ENCODE measurements at places on chromosomes 7 and 10.

DNA sequence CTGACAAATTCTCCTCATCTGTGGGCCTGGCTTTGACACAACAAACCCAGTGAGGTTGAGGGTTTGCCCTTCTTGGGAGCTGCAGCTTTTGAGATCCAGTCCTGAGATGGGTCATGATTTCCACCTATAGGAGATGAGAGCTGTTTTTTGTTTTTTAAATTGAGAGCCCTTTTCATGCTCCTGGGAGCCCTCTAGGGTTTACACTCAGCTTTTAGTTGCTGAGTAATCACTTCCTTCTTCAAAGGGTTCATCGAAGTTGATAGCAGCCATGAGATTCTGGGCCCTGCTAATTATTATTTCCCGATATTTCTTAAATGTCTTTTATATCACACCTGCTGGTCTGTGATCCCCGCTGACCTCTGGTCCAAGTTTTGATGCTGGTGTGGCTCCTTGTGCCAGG, 47.3 kb upstream of the VIPR2 start:
- no peak for DNase-seq

GRCh38 chr10:36026656-36027390, 384.7 kb upstream of the FZD8 start:
- no peak for DNase-seq

- DNase-seq, result no peak
Observed at GRCh38 chr7:45689011-45689796, 115.0 kb downstream of the ADCY1 start.

DNA sequence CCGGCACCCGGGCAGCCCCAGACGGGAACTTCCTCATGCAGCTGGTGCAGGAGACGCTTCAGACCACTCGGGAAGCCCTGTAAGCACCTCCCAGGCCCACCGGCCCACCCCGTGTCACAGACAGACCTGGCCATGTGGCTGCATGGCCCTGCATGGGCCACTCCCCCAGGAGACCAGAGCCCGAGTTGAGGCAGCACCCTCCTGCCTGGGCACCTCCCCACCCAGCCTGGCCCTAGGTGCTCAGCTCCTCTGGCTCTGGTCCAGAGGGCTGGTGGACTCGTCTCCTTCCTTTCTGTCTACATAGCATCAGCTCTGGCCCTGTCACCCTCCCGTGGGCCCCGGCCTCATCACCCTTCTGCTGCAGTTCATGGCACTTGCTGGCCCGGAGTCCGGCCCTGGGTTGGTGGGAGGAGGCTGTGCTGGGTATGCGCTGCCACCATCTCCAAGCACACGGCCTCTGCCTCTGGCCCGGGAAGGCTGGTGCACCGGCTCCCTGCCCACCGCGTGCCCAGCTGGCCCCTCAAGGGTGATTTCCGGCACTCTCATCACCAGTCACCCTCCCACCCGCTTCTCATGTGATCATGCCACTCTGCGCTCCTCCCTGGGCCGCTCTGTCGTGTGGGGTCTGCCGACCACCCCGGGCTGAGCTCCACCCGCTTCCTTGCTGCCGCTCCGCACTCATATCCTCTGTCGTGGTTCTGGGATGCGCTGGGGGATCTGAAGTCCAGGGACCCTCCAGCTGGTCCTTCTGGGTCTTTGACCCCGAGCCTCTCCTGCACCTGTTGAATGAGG, 53.1 kb upstream of the DPYSL4 start:
- DNase-seq, result no peak

DNA sequence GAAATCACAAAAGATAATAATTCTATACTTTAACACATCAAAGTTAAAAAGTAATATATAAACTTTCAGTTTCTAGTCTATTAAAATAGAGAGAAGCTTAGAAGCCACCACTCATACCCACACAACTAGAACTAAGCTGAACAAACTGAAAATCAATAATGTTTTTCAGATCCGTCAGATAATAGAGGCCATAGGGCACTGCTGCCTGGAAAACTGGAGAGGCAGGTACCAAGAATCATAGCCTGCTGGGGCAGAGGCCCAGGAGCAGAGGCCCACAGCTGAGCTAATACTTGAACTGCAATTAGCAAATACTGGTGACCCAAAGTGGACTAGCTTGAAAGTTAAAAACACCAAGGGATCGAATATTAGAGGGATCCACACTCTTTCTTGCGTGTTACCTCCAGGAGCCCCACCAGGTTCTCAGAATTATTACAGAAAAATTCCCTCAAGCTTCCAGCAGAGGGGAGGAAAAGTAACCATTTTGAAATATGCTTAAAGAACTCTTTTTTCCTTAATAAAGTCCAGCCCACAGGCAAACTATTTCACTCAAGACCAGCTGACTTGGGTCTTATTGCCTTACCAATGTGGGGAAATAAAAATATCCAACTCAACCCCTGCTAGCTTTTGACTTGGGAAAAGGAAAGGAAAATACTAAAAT, 774.1 kb upstream of the IGFBP3 start:
- DNase-seq, result no peak

Data from GM12864 (cell line).